Left kidney (tissue), 8 donors: ENCODE measurements at places on chromosomes 16 and 17.

GRCh38 chr16:73171380-73171779 is 123.5 kb upstream of the ZFHX3 start:
- no peak for DNase-seq

DNA sequence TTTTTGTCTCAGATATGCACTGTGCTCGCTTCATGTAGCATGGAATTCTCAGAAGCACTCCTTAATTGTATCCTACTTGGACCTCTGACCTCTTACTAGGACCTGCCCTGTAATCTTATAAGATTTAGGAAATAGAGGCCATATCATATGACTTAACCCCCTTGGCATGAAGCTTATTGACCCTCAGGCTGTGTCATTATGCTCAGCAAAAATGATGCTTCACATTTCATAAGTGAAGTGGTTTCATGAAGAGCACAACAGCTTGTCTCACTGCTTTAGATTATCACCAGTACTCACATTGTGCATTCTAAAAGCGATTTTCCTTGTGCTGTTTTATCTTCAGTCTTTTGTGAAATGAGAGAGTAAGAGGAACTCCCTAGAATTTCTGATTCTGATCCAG is 6.4 kb downstream of the PHKB start:
- DNase-seq = no peak

DNA sequence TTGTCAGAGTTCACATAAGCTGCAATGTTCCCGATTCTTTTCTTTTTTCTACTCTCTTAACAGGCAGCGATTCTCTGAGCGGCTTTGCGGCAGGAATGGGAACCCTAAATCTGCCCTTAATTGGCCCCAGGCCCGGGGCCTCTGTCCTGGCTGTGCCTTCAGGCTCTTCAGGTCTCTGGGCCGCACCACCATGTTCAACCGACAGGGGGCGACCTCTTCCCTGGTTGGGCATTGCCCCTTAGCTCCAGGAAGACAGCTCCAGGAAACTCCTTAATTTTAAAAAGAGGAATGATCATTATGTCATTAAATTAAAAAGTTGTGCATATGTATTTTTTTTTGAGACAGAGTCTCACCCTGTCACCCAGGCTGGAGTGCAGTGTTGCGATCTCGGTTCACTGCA is 20.3 kb downstream of the CACNG5 start:
- DNase-seq = no peak

DNA sequence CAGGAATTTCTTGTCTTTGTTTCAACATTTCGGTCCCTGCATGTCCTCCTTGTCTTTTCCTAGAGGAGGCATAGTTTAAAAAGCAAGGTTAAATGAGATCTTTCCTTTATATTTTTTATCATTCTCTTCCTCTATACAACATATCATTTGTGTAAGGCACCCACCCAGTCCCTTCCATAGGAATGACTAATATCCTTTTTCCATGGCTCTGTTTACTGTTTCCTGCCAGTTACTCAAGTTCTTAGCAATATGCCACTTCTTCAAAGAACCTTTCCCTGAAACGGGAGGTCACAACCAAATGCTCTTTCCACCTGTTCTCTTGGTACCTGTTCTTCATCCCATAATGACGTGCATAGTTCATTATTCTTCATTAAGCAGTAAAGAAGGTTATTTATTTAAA is 1237.1 kb upstream of the GOT2 start:
- DNase-seq = no peak

DNA sequence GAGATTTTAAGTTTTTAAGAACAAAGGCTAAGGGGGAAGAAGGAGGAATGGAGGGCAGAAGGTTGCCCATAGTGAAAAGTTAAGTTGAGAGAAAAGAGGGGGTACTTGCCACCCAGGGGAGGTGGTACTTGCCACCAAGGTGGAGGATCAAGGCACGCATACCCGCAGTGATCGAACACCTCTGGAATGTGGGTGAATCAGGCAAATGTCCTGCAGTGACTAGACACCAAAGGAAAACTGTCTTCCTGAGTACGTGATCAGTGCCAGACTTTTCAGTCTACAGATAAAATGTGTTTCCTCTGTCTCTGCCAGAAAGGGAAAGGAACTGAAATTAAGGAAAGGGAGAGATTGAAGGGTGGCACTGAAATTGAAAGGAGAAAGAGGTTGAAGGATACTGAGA is 2285.3 kb downstream of the TP53TG3F start:
- no peak for DNase-seq

DNA sequence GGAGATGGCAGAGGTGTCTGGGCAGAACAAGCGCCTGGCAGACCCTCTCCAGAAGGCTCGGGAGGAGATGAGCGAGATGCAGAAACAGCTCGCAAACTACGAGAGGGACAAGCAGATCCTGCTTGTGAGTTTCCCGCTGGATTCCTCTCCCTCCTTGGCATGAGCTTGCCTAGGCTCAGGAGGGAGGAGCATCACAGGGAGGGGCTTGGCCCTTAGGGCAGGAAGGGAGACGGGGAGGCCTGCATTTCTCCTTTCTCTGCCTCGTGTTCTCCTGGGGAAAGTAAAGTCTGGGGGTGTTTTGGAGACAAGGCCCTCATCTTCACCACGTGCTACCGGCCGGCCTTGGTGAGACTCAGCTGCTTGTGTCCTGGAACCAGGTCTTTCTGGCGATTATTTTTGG is 18.0 kb upstream of the DBNDD1 start:
- DNase-seq = no peak

DNA sequence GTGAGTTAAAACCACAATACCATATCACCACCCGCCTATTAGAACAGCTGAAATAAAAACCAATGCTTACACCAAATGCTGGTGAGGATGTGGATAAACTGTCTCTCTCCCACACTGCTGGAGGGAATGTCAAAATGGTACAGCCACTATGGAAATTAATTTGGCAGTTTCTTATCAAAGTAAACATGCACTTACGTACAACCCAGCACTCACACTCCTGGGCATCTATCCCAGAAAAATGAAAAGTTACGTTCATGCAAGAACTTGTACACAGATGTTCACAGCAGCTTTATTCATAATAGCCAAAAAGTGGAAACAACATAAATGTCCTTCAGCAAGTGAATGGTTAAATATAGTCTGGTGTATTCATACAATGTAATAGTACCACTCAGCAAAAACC is 173.2 kb upstream of the MYOCD start:
- no peak for DNase-seq
